ENCODE measurements at places on chromosomes 3 and 15.

- DNase-seq, result no peak
Observed at GRCh38 chr3:83096-83495, 113.5 kb upstream of the CHL1 start.

DNA sequence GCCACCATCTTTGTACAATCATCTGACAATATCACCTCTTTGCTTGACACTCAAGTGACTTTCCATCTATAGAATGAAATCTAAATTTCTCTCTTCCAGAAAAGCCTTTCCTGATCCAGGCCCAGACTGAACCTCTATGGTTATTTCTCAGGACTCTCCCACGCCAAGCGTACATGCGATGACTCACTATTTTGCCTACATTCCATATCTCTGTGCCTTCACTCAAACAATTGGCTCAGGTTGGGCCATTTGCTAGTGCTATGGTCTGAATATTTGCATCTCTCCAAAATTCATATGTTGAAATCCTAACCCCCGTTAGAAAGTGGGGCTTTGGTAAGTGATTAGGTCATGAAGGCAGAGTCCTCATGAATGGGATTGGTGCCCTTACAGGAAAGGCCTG, 43.9 kb downstream of the ST3GAL6 start:
- no peak for DNase-seq

- no peak for DNase-seq
Observed at GRCh38 chr3:14434126-14434497, 31.7 kb downstream of the SLC6A6 start.

GRCh38 chr3:177491296-177492032, 294.2 kb upstream of the TBL1XR1 start:
- DNase-seq, result no peak

DNA sequence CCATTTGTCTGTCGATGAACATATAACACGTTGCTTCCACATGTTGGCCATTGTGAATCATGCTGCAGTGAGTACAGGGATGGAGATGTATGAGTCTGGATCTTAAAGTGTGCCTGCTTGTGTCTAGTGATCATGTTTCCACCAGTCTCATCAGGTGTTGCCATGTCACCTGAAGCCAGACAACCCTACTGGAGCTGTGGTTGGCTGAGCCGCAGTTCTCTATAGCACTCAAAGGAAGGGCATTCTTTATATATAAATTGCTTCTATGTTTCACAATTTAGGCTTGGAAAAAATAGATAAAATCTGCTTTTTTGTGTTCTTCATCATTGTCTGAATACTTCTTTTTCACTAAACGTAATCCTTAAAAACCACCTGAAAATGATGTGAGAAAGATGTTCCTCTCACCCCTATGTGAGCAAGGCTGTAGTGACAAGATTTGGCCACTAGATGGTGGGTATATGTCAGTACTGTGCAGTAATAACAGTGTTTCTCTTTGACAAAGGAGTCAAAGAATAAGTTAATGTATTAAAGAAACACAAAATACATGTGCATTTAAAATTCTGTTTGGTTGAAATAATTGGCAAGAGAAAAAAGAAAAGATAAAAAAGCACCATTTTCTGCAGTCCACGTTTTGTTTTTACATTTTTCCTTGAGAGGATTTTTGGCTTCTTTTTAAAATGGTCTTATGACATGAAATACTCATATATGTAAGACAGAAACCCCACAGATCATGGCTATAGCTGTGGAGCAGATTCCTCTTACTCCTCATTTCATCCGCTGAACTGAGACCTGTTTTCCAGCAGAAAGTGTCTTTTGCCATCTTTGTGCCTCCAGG, 394.5 kb upstream of the DPPA4 start:
- peak; percentile 2 for DNase-seq

- DNase-seq, result no peak
Observed at GRCh38 chr3:181712553-181713279, 991 bp downstream of the SOX2 start.

DNA sequence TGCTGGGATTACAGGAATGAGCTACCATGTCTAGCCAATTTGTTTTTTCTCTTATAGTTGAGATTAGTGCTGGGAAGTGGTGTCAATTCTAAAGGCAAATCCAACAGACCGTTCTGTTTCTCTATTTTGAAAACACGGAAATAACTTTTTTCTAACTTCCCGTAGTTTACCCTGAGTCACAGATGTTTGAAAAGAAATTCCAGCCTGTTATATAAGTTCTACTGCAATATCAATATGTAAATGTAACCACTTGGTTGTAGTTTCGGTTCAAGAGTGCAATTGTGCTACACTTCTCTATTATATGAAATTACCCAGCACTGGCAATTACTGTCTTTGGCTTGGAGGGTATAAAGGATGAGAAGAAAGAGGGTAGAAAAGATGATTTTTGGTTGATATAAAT, 22.3 kb upstream of the GNB4 start:
- no peak for DNase-seq

DNA sequence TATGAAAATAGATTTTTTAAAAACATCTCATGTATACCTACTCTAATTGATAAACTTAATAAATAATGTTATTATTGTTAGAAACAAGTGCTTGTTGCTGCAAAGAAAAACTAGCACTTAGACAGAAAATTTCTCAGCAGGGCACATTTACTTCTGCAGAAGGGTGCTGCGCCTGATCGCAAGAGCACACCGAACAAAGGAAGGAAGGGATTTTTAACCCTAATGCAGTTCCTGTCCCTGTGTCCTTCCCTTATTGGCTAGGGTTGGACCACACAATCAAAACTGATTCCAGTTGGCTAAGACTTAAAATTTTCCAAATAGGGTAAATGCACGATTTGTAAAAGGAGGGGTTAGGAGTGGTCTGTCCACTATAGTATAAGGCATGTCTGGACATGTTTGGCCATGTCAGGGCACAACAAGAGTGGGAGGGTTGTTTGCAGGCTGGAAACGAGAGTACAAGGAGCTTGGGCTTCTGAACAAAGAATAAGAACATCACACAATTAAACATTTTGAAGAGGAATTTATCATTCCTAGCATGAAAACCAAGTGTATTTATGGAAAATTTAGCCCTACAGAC, 4.7 kb downstream of the DTWD1 start:
- DNase-seq, result no peak

DNA sequence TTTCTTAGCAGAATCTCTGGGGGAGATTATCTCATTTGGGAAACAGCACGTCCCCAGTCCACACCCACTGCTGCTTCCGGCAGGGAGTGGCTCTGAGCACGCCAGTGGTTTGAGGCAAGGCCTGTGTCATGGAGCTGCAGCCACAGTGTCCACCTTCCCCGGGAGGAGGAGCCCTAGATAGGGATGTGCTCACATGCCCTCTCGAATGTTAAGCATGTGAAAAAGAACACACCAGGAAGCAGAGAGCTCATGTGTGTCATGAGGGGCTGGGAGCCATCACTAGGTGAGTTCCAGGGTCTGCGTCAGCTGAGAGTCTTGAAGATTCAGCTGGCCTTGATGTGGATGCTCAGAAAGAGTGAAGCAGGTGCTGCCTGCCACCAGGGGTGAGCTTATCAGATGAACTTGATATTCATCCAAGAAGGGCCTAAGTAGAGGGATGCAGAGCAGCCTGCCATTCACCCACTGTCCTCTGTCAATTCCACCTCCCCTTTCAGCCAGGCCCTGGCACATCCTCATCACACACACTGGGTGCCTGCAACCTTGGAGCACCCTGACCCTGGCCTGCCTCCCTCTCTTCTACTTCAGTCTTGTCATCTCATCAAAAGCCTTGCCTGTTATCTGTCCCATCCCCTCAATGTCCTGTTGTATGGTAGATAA, 16.3 kb downstream of the ITGA11 start:
- no peak for DNase-seq

- DNase-seq, result no peak
Observed at GRCh38 chr3:144301863-144302262, 330.2 kb downstream of the DIPK2A start.

DNA sequence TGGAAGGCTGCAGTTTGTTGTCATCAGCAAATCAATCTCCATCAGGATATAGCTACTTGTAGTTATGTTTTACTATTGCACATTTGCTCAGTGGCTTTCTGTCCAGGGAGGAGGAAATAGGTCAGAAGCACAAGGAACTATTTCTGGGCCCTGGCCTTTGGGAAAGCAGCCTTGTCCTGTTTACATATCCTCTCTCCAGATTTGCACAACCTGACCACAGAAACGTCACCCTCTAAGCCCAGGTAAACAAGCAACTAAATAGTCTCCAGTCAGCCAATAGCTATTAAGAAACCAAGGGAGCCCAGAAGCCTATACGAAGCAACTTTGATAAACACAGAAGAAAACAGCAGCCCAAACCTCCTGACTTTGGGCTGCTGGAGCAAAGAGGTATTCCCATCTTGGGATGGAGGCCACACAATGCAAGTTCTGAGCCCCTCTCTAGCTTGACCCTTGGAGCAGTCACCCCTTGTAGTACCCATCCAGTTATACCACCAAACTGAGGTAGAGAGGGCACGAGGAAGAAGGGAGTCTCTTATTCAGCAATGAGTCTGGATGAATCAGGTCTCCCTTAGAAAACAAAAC, 2.3 kb upstream of the FEM1B start:
- DNase-seq, result no peak

DNA sequence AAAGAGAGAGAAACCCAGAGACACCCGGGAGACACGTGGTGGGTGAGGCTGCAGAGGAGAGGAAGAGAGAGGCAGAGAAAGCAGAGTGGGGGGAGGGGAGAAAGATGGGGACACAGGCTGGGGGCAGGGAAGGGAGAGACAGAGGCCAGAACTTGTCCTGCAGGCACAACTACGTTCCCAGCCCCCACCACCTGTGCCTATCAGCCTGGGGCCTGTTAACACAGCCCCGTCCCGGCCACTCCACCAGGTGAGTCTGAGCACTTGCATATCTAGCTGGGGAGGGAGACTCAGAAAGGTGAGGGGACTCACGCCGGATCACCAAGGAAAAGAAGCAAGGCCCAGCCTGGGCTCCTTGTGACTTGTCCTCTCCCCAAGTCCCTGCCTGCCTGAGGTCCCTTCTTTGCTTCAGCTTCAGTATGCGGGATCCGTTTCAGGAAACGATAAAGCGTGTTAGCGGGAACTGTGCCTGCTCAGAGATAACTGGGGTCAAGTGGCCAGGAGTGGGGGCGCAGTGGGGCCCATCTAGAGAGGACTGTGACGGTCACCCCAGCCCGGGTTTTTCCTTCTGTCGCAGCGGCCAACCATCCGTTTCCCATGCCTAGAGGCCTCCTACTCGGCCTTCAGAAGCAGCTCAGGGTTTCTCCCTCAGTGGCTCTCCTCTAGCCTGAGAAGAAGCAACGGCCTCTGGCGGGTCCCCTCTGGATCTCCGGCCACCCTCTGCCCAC, 10.3 kb downstream of the LINGO1 start:
- DNase-seq, result no peak

- DNase-seq, result no peak
Observed at GRCh38 chr15:29789871-29790270, 32.4 kb downstream of the TJP1 start.

- no peak for DNase-seq
Observed at GRCh38 chr3:10554746-10555145, 49.4 kb upstream of the ATP2B2 start.

- no peak for DNase-seq
Observed at GRCh38 chr3:127739347-127740135, 66.8 kb downstream of the ABTB1 start.

DNA sequence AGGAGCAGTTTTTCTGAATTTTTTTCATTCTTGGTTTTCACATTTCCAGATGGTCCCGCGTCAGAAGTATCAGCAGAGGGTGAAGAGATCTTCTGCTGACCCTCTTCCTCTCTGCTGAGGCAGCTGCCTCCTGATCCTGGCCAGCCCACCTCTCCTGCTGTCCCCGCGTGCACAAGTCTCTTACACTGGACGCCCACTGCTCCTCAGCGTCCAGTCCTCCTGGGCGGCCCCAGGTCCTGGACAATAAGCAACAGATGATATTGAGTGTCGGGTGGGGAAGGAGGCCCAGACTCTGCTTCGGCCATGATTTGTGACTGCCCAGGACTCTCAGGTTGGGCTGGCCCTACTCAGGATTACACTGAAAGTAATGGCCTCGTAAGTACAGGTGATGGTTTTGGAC, 50.1 kb downstream of the KLHL25 start:
- DNase-seq, result no peak

DNA sequence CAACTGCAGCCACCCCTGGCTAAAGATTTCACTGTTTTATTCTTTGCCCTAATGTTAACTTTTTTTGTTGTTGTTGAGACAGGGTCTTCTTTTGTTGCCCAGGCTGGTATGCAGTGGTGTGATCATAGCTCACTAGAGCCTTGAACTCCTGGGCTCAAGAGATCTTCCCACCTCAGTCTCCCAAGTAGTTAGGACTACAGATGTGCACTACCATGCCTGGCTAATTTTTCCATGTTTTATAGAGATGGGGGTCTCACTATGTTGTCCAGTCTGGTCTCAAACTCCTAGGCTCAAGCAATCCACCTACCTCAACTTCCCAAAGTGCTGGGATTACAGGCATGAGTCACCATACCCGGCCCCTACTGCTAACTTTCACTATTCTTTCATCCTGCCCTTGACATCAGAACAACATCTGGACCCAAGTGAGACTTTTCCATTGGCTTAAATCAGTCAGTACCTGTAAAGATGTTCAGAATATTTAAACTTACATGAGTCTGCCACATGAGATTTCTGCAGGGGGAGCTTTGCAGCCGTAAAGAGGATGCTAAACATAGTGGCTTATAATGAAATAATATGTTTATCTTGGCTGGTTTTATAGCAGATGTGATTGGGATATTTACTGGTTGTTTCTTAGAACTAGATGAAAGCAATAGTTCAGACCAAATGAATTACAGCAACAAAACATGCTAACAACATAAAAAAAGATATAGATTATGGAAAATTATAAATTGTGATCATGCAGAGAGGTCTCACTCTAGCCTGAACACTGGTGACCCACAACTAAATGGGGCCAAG, 73.6 kb downstream of the HMG20A start:
- no peak for DNase-seq

DNA sequence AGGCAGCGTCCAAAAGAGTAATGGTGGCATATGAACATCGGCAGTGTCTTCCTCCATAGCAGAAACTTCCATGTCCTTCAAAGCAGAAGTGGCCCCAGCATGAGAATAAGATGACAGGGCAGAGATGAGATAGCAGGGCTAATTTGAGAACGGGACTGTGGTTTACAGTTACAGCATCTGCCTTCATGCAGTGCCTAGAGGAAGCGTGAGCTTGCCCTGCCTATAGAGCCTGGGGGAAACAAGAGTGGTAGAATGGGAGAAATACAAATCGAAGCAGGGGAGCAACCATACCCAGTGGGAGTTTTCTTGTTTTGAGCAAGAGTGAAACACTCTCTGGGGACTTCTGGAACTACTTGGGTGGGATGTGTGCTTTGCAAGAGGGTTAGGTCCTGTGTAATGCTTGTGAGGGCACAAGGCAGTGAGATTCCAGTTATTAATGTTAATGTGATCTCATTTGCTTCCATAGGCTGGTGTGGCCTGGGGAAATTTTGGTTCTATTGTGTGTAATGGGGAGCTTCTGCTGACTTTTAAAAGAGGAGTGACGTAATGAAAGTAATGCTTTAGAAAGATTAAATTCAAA, 616.9 kb downstream of the ZIC1 start:
- DNase-seq, result no peak

GRCh38 chr3:49781415-49782199, 4.7 kb downstream of the IP6K1 start:
- DNase-seq, result no peak
